COR-L47 (cell line): ENCODE measurements at places on chromosomes 3 and 15.

GRCh38 chr3:194468086-194468485 lies 18.7 kb downstream of the ATP13A3 start:
- DNase-seq, result no peak

- no peak for DNase-seq
Measured at GRCh38 chr3:160040181-160040580, 51.5 kb downstream of the IL12A start.

GRCh38 chr3:52420388-52420787 lies 24.5 kb downstream of the SEMA3G start:
- no peak for DNase-seq

- peak; percentile 97 for DNase-seq
Measured at GRCh38 chr15:70101459-70102113, 3.9 kb upstream of the TLE3 start.

GRCh38 chr15:67405208-67406191 lies 115.4 kb upstream of the C15orf61 start:
- DNase-seq, result no peak

DNA sequence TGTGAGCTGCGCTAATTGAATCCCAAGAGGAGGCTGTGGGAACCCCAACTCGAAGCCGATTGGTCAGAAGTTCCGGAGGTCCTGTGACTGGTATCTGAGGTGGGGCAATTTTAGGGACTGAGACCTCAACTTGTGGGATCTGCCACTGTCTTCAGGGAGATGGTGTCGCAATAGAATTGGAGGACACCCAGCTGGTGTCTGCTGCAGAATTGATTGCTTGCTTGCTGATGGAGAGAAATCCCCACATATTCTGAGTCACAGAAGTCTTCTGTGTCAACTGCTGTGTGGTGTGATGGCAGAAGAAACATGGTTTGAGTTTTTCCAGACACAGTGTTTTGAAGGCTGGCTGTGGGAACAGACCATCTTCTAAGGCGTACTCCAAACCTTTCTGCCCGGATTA lies 99.7 kb upstream of the PLXNA1 start:
- DNase-seq, result no peak

DNA sequence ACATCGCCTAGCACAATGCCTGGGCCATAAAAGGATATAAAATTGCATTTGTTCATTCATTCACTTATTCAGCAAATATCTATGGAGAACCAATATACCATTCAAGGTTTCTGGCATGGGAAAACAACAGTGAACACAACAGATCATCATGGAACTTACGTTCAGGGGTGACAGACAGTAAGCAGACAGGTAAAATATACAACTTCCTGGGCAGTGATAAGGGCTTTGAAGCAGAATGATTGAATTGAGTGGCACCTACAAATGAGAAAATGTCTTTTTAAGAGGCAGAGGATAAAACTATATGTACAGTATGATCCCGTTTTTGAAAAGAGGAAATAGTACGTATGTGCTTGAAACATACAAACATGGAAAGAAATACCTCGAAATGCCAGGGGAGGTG lies 39.2 kb downstream of the CMTM7 start:
- no peak for DNase-seq

- no peak for DNase-seq
Measured at GRCh38 chr3:176426371-176426770, 770.9 kb downstream of the TBL1XR1 start.

DNA sequence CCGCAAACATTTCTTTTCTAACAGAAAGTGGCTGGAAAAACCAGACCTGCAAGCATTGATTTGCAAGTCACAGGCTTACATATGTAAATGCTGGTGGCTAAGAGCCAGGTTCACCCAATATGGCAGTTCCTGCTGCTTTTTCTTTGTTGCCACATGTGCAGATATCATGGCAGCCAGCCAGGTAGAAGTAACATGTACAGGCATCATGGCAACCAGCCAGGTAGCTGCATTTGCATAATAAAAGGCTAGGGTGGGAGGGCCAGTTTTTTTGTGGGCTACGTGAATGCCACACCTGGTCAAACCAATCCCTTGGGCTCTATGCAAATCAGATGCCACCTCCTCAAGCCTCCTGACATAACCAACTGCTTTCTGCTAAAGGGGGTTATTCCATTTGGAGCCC lies 2.8 kb upstream of the SMCO1 start:
- peak; percentile 99 for DNase-seq

- no peak for DNase-seq
Measured at GRCh38 chr3:172553526-172554252, 30.5 kb upstream of the TNFSF10 start.

DNA sequence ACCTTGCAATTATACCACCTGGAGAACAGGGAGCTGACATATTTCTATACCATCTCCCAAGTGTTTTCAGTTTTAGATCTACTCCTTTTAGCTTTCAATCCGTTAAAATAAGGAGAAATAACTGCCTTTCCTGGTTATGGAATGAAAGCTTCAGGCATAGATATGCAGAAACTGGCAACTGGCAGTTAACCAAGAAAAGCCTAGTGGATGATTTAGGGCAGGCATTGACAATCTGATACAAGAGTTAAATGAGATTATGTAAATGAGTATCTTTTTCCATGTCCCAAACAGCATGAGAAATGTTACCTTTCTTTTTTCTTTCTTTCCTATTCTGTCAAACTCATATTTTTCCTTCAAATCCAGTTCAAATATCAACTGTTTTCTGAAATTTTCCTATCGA lies 689.1 kb upstream of the DPPA4 start:
- DNase-seq, result no peak

DNA sequence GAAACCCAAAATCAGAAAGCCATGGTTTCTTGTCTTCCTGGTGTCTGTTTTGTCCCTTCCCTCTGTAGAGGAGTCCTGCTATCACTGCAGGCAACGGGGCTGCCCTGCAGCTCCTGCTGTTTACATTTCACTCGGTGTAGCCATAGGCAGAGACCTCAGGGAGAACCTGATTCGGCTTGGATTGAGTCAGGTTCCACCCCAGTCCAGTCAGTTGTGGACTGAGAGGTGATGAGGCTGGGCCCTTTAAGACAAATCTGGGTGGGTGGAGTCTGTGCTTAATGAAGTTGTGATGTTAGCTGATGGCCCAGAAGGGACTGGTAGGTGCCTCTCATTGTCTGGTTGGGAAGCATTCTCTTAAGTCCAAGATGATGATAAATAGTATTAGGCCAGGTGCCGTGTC lies 35.7 kb downstream of the FLNB start:
- no peak for DNase-seq

DNA sequence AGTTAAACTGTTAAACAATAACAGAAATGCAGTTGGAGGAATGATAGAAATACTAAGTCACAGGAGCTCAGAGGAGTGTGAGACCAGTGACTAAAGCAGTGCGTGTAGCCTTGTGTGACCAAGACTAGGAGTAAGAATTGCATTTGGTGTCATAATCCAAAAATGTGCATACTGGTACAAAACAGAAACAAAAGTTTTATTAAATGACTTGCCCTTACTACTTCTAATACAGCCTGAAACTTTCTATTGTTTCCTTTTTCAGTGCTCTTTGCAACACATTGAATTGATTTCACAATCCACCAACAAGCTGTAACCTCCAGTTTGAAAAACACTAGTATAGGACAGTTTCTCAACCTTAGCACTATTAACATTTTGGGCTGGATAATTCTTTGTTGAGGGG lies 17.1 kb downstream of the SNX1 start:
- no peak for DNase-seq

- no peak for DNase-seq
Measured at GRCh38 chr3:56835650-56836227, 34.0 kb upstream of the ARHGEF3 start.

DNA sequence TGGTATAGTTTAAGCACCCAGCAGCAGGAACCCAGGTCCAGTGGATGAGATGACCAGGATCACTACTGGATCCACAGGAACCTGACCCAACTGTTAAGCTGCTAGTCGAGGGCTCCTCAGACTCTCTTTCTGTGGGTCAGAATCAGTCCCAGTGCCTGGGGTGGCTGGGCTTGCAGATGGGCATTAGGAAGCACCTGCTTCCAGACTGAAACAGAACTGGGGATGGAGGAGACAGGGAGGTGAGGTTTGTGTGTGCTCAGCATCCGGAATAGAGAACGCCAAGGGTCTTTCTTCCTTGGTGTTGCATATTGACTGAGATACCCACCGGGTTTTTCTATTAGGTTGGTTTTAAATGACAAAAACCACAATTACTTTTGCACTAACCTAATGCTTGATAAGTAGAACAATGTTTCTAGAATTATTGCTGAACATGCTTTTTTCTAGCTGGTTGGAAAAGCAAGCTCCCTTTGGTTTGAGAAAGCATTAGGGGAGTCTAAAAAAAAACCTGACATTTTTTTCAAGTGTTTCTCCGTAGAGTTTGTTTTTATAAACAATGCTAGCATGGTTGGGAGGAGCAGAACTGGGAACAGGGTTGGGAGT lies 779 bp downstream of the ST3GAL6 start:
- no peak for DNase-seq

DNA sequence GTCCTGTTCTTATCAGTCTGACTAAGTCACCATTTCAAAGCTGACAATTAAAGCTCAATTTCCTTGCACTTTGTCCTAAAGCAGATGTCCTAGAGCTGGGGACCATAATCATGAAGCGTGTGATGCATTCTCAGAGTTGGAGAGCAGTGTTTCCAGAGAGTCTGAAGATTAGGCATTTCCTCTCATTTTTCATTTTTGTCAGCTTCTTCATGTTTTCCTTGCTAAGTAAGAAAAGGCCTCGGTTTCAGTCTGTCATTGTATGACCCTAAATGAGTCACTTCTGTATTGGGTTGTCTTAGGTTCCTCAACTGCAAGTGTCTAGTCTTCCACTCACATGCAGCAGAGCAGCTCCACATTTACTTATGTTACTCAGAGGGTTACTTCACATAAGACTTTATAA lies 257.2 kb upstream of the TPRG1 start:
- DNase-seq, result no peak

DNA sequence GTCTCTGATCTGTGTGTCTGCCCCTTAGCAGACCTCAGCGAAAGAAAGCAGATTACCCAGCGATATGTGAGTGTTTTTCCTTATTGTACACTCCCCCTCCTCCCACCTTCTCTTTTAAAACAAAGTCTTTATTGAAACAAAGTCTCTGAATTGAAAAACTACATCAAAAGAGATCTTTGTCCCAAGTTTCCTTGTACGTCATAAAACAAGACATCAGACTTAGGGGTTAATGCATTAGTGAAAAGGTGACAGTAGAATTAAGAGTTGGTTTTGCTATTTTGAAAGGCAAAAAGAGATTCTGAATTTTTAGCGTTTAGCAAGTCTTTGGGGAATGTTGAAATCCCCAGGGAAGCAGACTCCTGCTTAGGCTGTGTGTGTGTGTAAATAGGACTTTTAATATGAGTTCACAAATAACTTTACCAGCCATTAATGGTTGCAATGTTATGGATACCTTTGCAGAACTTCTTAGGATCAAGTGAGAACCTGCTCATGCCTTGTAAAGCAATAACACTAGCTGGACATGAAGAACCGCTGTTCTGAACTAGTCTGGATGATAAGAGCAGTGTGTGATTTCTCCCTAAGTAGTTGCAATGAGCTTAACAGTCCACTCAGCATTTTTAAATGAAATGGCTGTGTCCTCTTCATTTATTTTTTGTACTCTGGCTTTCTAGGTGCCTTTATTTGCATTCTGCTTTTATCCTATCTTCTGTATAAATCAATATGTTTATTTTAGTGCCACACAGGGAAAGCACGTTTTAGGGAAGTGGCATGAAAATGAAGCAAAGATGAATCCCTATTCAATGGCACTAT lies 136.6 kb downstream of the MCTP2 start:
- peak; percentile 8 for DNase-seq

DNA sequence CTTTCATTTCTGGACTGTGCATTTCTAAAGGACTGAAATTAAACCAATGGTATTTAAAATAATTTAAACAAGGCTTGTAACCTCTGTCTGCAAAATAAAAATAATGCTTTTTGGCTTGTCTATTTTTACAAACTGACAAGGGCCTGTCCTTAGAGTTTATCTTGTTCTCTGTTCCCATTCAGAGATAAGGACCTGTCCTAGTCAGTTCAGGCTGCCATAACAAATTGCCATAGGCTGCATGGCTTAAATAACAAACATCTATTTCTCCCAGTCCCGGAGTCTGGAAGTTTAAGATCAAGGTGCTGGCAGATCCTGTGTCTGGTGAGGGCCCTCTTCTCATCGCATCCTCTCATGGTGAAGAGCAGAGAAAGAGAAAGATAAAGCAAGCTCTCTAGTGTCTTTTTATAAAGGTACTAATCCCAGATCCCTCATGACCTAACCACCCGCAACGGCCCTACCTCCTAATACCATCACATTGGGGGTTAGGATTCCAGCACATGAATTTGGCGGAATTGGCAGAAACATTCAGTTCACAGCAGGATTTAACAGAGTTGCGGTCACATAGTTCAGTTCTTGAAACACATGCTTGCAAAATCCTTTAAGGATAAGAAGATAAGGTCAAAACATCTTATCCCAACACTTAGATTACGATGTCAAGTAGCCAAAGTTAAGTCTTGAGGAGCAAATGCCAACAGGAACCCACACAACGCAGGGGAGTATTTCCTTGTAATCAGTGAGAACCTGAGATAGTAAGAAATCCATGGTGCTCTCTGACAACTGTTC lies 17.8 kb downstream of the KBTBD8 start:
- DNase-seq, result no peak

DNA sequence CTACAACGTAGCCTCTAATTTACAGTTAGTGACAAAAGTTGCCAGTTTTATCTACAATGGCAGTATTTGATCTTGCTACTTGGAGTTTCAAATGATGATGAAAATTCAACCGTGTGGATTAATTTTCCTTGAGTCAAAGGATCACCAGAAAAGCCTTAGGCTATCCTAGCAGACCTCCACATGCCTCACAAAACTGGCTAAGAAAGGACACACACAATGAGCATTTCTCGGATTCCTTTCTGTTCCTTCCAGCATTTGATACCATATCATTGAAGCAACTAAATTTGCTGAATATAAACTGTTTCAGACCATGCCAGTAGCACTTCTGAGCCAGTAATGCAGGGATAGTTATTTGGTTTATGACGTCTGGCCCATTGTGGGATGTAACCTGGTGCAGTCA lies 587.4 kb upstream of the MDFIC2 start:
- DNase-seq, result no peak

- no peak for DNase-seq
Measured at GRCh38 chr15:35557544-35557943, 11.6 kb upstream of the DPH6 start.

DNA sequence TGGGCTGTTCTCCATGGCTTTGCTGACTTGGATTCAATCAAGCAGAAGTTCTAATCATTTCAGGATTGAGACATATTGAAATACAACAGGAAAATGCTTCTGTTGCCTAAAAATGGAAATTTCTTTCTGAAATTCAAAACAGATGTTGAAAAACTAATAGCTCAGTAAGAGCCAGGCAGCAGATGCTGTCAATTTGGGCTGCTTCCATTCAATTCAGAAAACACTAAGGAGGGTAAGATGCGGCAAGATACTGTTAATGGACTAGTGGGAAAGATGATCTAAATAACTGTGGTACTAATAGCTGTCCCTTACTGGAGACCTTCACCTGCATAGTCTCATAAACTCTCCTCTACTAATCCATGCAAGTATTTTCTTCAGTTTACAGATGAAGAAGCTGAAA lies 53.5 kb downstream of the DGKG start:
- no peak for DNase-seq

GRCh38 chr15:90211440-90212143 lies 10.5 kb downstream of the SEMA4B start:
- DNase-seq, result no peak
